CD4-positive, alpha-beta T cell treated with Interleukin-2 at 100 ng/mL for 4 hours (primary cell): ENCODE measurements at places on chromosomes 5 and 9.
A peak's percentile ranks its signal among the peaks of the same experiment; 100 is the strongest.

DNA sequence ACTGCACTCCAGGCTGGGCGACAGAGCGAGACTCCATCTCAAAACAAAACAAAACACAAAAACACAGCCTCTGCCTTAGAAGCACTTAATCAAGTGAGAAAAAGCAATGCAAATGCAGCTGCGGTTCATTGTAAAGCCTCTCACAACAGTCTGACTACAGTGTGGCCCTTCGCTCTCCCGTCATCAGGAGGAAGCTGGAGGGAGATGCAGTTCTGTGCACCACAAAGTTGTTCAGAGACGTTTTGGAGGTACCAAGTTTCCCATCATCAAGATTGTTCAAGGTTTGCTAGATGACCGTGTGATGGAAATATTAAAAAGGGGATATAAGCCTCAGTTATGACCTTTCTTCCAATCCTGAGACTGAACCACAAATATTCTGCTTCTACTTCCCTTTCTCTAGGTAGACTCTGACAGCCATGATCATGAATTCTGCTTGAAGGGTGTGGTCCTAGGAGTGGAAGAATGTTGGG is 40.9 kb downstream of the SEC61B start:
- DNase-seq: no peak

DNA sequence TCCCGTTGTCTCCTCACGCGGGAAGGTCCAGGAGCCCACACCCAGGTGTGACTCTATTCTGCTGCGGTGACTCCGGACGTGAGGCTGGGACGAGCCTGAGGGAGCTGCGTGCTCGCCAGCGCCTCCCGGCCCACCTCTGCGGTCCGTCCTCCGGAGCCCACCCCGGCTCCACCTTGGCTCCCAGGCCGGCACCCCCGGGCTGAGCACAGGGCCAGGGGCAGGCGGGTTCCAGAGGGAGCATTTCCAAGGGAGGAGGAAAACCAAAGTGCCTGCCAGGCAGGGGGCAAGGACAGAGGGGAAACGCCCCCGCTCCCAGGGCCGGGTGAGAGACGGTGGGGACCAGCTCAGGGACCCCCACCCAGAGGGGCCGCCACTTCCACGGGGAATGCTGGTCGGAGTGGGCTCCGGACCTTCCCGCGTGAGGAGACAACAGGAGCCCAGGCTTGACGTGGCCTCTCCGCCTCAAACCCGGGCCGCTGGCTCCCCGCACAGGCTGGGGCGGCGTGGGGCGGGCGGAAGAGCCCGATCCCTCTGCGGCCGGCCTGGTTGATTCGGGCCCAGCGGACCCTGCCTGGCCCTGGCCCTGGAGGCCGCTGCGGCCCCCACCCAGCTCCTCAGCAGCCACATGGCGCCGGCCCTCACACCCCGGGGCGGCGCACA is 26.0 kb downstream of the IRX4 start:
- no peak for DNase-seq

GRCh38 chr5:143105216-143105905 is 298.1 kb downstream of the NR3C1 start:
- no peak for DNase-seq

GRCh38 chr5:6701491-6701890 is 11.7 kb upstream of the TENT4A start:
- DNase-seq: no peak

GRCh38 chr5:60597572-60598320 is 102.2 kb downstream of the DEPDC1B start:
- DNase-seq: peak; percentile 3

GRCh38 chr5:141889282-141889871 is 11.2 kb upstream of the PCDH1 start:
- no peak for DNase-seq

DNA sequence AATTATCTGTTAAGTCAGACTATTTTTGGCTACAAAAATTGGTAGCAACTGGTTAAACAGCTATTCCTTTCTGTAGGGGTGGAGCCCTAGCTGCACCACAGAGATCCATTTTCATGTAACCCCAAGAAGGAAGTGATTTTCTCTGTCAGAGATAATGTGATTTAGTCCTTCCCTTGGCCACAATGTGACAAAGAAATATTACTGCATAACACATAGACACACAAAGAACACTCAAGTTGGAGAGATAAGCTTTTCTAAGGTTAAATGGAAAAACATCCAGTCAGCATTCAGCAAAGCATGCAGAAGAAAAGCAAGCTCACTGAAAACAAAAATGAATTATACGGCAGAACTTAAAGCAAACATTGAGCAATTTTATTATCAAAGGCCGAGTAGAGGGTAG is 227.8 kb upstream of the CDH9 start:
- no peak for DNase-seq

DNA sequence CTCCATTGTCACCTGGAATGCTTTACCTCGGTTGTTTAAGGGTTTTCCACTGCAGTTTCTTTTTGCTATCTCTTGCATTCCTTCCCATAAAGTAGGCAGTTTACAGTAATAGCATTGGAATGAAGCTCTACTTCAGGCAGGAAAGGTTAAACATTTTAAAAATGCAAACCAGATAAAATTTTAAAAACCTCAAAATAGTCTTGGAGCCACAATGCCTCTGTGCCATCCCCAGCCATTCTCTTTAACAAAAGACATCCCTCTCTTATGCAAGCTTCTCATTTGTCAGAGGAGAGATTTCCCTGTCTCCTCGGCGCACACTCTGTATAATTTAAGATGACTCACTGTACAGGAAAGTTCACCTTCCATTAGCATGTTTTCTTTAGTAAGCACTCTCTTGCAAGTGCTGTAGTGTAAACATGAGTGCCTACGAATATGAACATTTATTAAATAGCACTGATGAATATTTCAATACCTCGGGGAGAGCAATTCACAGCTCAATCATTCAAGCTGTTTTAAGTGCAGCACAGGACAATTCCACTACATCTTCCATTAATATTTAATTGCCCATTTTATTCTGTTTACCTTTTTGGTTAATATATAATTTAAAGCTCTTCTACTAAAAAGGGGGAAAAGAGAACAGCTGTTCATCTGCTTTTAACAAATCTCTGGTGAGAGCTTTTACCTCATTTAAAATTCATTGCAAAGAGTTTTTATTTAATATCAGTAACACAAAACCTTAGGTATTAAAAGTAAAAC is 343.6 kb downstream of the SPATA31D1 start:
- DNase-seq: no peak

DNA sequence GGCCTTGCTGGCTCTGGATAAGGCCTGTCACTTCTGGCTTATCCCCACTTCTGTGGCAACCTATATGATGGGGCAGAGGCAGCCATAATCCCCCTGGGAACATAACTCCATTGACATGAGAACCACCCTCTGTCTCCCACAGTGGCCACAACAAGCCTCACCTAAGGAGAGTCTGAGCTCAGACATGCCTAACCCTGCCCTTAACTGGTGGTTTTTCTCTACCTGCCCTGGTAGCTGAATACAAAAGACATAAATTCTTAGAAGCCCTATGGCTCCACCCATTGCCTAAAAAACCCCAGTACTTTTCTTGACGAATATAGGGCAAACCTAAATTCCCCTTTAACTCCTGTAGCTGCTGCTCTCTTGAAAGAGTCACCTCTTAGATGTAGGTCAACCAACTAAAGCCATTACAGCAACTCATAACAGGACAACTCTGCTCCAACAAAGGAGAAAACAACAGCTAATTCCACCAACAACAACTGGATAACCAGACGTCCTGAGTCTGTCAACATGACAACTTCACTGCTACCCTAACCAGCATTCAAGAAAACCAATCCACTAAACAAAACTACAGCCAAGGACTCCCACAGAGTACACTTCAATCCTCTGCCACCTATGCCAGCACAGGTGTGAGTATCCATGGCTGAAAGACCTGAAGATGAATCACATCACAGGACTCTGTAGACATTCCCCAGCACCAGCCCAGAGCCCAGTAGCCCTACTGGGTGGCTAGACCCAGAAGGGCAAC is 427.7 kb downstream of the PRELID2 start:
- DNase-seq: no peak

GRCh38 chr5:34584165-34584564 is 72.0 kb upstream of the RAI14 start:
- no peak for DNase-seq

DNA sequence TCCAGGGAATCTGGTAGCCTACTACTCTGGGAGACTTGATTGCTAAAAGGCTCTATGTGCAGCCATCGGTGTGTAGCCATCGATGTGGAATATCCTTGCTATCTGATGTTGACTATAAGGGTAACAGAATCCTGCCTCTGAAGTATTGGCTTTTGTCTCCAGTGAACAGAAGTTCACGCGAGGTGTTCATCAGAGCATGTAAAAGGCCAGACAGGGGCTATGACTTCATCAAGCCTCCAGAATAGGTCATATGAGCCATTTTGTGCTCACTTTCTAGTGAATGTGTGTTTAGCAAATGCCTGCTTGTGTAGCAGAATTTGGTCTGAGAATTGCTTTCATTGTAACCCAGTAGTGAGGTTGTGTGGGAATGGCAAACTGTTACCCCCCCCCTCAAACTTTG is 66.8 kb upstream of the RAD23B start:
- no peak for DNase-seq

GRCh38 chr9:5767968-5768932 is 64.7 kb downstream of the ERMP1 start:
- no peak for DNase-seq

- DNase-seq: no peak
These were observed 873.1 kb upstream of the CTNND2 start for GRCh38 chr5:12777342-12777741.

GRCh38 chr5:120730214-120730613 is 266.1 kb downstream of the PRR16 start:
- no peak for DNase-seq

DNA sequence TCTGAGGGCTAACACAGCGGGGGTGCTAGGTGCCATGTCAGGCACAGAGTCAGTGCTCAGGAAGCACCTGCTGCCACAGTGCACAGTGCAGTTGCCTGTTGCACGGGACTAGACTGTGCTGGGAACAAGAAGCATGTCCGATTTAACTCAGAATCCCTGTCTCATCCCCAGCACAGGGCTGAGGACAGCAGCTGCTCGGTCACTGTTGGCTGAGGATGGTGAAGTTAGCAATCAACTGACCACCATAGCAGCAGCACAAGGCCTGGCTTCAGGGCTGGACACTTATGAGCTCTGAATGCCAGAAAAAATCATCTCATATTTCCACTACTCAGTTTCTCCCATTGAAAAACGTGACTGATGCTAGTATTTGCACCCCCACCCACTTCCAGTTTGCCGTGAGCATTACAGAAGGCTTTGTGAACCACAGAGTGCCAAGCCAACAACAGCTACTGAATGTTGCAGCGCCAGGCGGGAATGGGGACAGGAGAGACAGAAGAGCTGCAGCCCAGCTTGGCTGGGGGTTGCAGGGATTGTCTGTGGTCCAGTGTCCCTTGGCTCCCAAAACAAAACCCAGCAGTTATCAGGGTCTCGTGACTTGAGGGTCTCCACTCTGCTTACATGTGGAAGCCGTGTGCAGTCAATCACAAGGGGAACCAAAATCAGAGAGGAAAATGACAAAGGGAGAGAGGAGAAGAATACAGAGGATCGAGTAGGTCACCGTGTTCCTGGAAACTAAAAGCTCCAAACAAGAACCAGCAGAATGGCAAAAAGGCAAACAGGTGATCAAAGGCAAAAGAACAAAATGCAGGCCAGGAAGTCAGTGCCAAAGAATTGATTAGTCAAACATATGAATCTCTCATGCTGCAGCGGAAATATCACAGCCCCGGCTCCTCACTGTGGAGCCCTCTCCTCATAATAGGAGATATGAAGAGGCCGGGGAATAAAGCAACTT is 155.6 kb downstream of the CRB2 start:
- DNase-seq: no peak

DNA sequence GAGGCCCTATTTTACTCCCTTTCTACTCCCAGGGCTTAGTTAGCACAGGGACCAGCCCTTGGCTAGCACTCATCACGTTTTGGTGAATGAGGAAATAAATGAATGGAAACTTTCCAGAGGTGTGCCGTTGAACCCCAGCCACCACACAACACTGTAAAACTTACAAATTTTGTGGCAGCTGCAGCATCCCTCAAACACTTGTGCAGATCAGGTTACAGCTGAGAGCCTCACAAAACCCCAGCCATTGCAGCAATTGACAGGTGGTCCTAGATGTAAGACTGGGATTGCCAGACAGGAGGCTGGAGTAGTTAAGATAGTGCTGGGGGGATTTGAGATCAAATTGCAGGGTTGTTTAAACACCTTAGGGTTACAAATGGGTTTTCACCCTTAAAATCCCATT is 482.2 kb upstream of the KIF2A start:
- no peak for DNase-seq

- DNase-seq: no peak
These were observed 264.3 kb downstream of the ENC1 start for GRCh38 chr5:74376187-74376586.

GRCh38 chr9:27365707-27366376 is 68.9 kb upstream of the EQTN start:
- no peak for DNase-seq

- peak; percentile 58 for DNase-seq
These were observed 7.6 kb downstream of the FYB1 start for GRCh38 chr5:39211773-39212172.

GRCh38 chr5:76514292-76514691 is 108.9 kb downstream of the F2RL2 start:
- DNase-seq: no peak

- no peak for DNase-seq
These were observed 206.8 kb downstream of the SAXO1 start for GRCh38 chr9:18826248-18826647.

DNA sequence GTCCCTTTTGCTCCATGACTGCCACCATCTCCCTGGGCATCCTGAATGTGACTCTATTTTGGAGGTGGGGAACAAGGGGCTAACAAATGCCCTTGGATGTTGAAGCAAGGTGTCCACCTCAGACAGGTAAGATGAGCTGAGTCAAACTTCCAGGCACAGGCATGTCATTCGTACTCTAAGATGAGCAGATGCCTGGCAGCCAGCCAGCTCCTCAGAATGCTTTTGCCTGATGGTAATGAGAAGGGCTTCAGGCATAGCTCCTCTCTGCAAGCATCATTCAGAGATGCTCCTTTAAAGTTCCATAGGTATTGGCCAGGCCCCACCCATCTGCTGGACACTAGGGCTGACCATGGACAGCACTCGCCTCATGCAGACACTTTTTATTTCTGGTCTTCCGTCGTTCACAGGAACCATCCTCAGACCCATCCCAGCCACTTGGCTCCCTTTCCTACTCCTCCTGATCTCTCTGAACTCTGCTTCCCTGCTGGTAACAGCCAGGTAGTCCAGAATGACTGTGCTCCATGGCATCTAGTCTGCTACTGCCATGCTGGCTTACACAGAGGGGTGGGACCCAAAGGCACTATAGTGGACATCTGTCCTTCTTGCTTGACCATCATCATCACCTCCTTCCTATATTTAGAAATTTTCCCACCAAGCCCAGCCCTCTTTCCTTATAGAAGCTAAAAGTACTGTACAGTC is 118.8 kb downstream of the GLIS3 start:
- no peak for DNase-seq
